Kasumi-1 (cell line): ENCODE measurements at places on chromosomes 12 and 14.

DNA sequence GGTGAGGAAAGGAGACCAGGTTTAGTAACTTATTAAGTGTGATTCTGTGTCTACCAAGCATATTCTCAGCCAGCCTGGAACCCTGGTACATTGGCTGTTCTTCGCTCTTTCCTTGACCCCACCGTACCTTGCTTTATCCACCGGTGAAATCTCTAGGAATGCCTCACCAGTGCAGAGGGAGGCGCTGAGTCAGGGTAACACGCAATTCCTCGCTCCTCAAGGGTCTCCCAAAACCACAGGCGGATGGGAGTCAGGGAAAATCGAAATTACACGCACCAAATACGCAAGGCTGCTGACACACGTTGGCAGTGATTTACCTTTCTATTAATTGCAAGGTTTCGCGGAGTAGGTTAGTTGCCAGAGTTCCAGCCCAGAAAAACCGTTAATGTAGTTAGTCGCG lies 845 bp downstream of the L3HYPDH start:
- DNase-seq, result peak; percentile 43

- no peak for DNase-seq
These were observed 51.2 kb downstream of the PITPNM2 start for GRCh38 chr12:123099560-123100192.

DNA sequence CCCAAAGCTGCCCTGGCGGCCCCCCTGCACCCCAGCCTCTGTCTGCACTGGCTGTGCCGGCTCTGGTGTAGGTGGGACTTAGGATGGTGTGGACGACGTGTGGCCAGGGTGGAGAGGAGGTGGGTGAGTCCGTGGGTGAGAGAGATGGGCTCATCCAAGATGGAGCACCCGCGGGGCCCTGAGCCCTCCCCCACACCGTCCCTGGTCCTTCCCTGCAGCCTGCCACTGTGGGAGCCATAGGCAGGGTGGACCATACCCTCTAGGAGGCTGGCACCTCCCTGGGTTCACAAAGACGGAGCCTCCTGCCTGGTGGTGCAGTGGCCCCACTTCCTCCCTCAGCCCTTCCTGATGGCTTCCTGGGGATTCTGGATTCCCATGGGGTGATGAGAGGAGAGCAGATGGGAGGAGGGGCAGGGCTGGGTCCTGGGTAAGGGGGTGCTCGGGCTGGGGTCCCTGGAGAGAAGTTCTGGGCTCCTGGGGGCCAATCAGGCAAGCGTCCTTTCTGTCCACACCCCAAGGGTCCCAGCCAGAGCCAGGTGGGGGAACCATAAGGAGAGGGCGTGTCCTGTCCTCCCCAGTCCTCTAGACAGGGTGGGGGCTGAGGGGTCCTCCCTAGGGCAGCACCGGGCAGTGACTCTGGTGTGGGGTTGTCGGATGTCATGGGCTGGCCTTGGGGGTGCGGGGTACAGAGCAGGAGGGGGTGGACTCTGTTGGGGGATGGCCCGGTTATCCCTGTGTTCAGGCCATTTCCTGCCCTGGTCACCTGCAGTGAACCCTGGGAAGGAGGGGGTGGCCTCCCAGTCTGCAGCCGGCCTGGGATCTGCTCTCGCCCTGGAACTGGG lies 384.8 kb downstream of the TMEM121 start:
- DNase-seq, result no peak

GRCh38 chr12:62603061-62603810 lies 136.6 kb downstream of the MON2 start:
- peak; percentile 89 for DNase-seq

- no peak for DNase-seq
These were observed 8.7 kb downstream of the KLRC4 start for GRCh38 chr12:10400829-10401228.
